Transverse colon (tissue), 4 donors: ENCODE measurements at places on chromosomes 2 and 18. TPM values are rescaled to one million over a fixed set of nuclear protein-coding genes. Genes with fewer than 3 reads are reported as not detected.
A peak's percentile ranks its signal among the peaks of the same experiment; 100 is the strongest.

- DNase-seq: no peak
These were observed 374.3 kb downstream of the SLC4A3 start for GRCh38 chr2:220001751-220002150.

COX5B gene
- total RNA-seq: 464 TPM

GRCh38 chr2:26465981-26466471 lies 11.9 kb downstream of the OTOF start:
- no peak for DNase-seq

CPO gene
- total RNA-seq: not detected

DNA sequence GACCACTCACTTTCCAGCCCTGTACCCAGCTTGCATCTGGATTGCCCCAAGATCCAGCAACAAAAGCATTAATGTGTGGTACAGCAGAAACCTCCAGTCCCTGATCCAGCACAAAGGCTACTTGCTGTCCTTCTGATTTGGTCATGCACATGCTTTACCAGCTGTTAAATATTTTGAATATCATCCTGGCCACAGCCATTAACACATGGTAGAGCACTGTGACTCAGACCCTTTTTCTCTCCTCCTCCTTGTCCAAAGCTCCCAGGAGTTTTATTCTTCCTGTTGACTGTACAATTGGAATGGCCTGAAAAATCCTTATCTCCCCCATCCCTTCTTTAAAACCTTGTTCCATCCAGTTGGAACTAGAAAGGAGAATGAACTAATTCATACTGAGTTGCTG lies 419.7 kb upstream of the TNP1 start:
- no peak for DNase-seq

- peak; percentile 26 for DNase-seq
These were observed 44.7 kb upstream of the KIDINS220 start for GRCh38 chr2:8882094-8882493.

DNA sequence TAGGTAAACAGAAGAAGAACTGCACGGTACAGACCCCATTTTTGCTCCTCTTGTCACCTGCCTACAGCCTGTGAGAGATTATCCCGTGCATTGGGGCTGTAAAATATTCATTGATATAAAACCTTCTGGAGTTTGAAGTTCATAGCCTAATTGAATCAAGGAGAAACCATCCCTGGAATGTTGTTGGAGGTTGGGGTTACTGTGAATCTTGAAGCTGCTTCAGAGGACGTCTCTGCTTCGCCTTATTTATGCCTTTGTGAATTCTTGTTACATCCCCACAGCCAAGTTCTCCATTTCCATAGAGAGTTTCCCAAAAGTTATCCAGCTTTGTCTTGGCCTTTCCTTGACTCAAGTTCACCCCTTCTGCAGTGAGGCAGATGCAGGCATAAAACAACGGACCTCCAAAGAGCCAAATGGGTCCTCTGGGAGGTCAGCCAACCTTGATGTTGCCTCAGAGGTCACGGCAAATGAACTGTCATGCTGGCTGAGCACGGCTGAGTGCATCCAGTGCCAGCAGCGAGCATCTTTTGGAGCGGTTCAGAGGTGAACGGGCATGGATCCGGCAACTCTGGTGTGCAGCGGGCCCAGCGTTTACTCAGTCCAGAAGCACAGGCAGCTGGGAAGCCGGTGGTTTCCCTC lies 317.6 kb downstream of the PRKCE start:
- no peak for DNase-seq

DNA sequence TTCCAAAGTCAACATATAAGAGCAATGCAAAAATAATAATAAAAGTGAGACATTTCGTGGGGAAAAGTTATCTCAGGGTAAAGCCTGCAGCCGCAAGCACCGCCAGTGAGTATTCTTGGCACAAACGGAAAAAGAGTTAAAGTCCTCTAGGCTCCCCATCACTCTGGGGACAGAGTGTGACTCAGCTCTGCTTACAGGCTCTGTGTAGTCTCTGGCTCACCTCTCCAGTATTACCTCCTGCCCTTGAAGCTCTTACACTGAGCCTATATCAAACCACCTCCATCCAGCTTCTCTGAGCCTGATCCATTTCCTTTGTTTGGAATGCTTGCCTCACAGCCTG lies 55.5 kb downstream of the MTHFD2 start:
- DNase-seq: no peak

DNA sequence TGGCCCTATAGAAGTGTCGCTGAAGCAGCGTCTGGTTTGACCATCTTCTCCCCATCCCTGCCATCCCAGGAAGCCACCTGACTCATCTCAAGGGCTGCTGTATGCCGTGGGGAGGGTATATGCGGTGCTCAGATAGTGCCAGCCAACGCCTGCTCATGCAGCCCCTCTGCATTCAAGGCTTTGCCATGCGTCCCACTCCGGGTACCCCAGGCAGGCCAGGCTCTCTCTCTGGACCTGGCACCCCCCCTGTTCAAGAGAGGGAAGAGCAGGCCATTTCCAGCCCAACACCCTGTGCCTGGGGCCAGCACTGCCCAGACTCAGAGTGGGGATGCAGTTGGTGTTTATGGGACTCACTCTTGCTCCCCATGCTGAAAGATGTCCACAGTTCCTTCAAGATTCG lies 130.0 kb downstream of the GLI2 start:
- DNase-seq: no peak

GRCh38 chr2:191421950-191422349 lies 176.7 kb downstream of the MYO1B start:
- no peak for DNase-seq

- DNase-seq: no peak
These were observed 28.6 kb upstream of the CTAGE1 start for GRCh38 chr18:22446325-22446724.

DNA sequence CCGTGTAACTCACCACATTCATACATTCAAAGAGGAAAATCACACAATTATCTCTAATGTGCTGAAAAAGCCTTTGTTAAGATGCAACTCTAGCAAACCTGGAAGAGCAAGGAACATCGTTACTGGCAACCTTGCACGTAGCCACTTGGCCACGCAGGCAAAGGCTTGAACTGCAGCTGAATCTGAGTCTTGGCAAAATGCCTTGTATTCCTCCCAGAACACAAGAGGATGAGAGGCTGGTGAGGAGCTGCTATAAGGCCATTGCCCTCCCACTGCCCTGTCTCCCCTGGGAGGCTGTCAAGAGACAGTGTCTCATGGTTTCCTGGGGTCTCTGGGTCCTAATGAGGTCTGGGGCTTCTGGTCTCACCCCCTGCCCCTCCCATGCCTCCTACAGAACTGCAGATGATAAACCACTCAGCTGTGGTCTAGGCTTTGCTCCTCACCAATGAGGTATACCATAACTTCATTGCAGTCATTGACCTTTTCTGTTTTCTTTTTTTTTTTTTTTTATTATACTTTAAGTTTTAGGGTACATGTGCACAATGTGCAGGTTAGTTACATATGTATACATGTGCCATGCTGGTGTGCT lies 141.4 kb downstream of the SPP2 start:
- no peak for DNase-seq

EMILIN2 gene
- 145 TPM for total RNA-seq

DNA sequence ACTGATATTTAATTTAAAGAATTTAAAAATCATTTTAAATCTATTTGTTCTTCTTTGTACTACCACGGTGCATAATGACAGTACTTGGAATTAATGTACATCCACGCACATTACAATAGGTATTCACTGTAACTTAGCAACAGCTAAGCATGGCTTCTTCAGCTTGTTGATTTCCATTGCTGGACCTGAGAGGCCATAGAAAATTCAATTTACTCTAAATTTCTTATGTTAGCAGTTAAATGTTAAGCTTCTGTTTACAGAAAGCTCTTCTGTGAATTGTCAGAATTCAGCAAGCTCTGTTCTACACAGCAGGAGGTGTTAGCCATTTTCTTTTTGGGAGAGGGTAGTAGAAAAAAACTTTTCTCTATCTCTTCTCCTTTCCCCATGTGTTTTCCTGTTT lies 1149.3 kb upstream of the CDH2 start:
- DNase-seq: no peak
